ENCODE measurements at places on chromosomes 5 and 9. TPM values are rescaled to one million over a fixed set of nuclear protein-coding genes. Genes with fewer than 3 reads are reported as not detected.

Gene ZNF462
- 50.1 TPM for total RNA-seq

Gene PRR16
- 0.17 TPM for total RNA-seq

Gene PCDHGA4
- total RNA-seq = 3.0 TPM

Gene ADGRV1
- 129 TPM for total RNA-seq

Gene CATSPER3
- not detected for total RNA-seq

Gene ARHGEF37
- total RNA-seq = 4.8 TPM

Gene GBA2
- total RNA-seq = 59.0 TPM

Gene MAST4
- total RNA-seq = 54.7 TPM

Gene NEURL1B
- total RNA-seq = 99.9 TPM

Gene LEAP2
- total RNA-seq = 1.6 TPM

Gene GRIN3A
- total RNA-seq = 0.14 TPM

Gene ERBIN
- 74.0 TPM for total RNA-seq

Gene FAXDC2
- 86.2 TPM for total RNA-seq

DNA sequence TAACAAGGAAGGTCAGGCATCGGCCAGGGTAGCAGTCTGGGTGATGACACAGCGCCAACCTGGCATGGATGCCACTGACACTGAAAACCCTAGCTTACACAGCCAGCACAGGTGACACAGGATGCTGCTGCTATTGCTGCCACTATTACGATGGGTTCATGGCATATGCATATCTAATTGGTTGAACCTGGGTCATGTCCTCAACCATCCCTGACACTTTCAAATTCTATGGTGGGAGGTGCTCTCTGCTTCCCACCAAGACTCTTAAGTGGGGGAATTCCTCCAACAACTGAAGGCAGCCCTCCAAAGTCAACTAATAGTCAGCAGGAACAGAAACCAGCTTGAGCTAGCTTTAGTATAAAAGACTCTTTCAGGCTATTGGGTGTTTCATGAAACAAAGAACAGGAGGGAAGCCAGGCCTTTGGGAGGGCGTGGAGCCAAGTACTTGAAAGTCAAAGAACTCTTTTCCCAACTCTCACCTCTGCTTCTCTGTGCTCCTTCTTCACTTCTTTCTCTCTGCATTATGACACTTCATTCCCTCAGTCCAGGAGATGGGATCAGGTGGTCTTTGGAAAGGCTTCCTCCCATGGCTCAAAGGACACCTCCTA, 21.3 kb downstream of the PTTG1 start:
- H3K36me3 ChIP-seq = no peaks in the 10 kb centered on the region
- no peak overlapping the region for H3K4me3 ChIP-seq

- DNase-seq = no peak
- no peaks in the 10 kb centered on the region for H3K27me3 ChIP-seq
- H3K4me3 ChIP-seq = no peak overlapping the region
- peaks cover 52% of the 10 kb centered on the region for H3K4me1 ChIP-seq
These were observed 91.1 kb downstream of the ZNF608 start for GRCh38 chr5:124655251-124655917.

- no peaks in the 10 kb centered on the region for H3K4me1 ChIP-seq
- H3K27ac ChIP-seq = no peak overlapping the region
- no peak for DNase-seq
These were observed 74.0 kb upstream of the CCNG1 start for GRCh38 chr5:163363389-163363788.

DNA sequence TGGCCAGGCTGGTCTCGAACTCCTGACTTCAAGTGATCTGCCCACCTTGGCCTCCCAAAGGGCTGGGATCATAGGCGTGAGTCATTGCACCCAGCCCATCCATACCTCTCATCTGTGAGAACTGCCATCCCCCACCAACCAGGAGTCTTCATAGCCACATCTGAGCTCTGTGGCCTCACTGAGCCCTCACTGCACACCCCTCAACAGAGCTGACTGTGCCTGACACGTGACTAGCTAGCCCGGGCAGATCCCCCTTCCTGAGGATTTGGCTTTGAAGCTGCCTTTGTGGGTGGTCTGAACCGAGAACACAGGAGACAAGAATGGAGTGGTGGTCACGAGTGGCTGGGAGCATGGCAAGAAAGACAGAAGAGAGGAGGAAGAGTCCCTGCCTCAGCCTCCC, 15.6 kb downstream of the AK8 start:
- H3K4me1 ChIP-seq = no peaks in the 10 kb centered on the region
- no peak overlapping the region for H3K27ac ChIP-seq
- no peaks in the 10 kb centered on the region for H3K36me3 ChIP-seq
- no peak overlapping the region for H3K4me3 ChIP-seq
- DNase-seq = no peak
- no peaks in the 10 kb centered on the region for H3K27me3 ChIP-seq

GRCh38 chr9:137985637-137986071, 108.1 kb downstream of the CACNA1B start:
- DNase-seq = no peak
- no peaks in the 10 kb centered on the region for H3K36me3 ChIP-seq
- no peaks in the 10 kb centered on the region for H3K27me3 ChIP-seq
- H3K27ac ChIP-seq = no peak overlapping the region

- H3K36me3 ChIP-seq = no peaks in the 10 kb centered on the region
- DNase-seq = no peak
- no peak overlapping the region for H3K27ac ChIP-seq
- no peaks in the 10 kb centered on the region for H3K4me1 ChIP-seq
These were observed 2.7 kb downstream of the CDC42SE2 start for GRCh38 chr5:131266370-131267060.

DNA sequence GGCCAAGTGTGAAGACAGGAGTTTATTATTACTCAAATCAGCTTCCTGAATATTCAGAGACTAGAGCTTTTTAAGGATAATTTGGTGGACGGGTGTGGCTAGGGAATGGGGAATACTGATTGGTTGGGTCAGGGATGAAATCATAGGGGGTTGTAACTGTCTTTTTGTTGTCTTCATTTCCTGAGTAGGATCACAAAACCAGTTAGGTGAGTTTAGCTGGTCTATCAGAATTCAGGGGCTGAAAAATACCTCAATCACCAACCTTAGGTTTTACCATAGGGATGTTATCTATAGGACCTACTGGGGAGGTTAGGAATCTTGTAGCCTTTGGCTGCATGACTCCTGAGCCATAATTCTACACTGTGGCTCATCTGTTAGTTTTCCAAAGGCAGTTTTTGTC, 235.8 kb downstream of the YTHDC2 start:
- no peaks in the 10 kb centered on the region for H3K27me3 ChIP-seq
- no peak overlapping the region for H3K4me3 ChIP-seq
- no peaks in the 10 kb centered on the region for H3K4me1 ChIP-seq
- H3K27ac ChIP-seq = no peak overlapping the region
- no peak for DNase-seq
- H3K36me3 ChIP-seq = no peaks in the 10 kb centered on the region

DNA sequence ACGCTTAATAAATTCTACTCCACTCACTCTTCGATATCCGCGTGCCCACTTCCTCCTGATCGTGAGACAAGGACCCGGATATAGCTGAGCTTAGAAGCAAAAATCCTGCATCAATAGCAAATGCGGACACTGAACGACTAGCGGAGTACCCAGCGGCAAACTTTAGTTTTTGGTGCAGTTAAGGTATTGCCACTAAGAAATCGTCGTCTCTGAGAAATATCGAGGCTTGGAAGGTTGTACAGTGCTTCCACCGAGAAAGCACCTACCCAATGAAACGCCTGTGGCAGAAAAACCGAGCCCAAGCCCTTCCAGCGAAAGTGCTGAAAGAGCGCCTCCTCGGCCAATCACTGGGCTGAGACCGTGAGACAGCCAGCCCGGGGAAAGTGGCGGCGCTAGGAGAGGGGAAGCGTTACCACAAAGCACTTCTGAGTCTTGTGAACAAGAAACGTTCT, 32.2 kb downstream of the ANXA2R start:
- H3K4me1 ChIP-seq = no peaks in the 10 kb centered on the region
- peak; percentile 75 for DNase-seq
- peak overlapping the region; percentile 55 for H3K27ac ChIP-seq
- peak overlapping the region; percentile 60 for H3K4me3 ChIP-seq
- H3K27me3 ChIP-seq = no peaks in the 10 kb centered on the region

DNA sequence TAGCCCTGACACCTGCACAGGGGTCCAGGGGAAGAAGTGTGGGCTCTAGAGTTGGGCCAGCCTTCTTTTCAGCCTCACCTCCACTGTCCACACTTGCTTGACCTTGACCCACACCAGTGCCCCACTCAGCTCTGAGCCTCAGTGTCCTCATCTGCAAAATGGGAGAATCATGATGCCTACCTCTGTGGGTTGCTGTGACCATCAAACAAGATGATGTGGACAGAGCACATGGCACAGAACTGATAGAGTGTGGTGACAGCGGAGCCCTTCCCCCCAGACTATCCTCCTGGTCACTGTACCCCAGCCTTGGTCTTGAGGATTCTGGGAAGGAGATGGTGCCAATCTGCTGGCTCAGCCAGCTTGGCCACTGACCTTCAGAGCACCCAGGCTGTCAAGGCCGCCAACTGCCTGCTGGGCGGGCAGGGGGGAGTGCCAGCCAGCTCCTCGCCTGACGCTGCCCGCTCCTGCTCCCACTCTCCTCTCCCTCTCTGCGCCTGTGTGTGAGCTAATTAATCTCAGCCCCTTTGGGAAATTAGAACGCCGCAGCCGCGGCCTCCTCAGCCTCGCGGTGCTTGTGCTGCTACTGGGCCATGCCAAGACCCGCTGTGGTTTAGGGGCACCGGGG, 16.7 kb downstream of the CXXC5 start:
- DNase-seq = peak; percentile 78
- H3K27me3 ChIP-seq = no peaks in the 10 kb centered on the region
- no peak overlapping the region for H3K4me3 ChIP-seq
- peaks cover 72% of the 10 kb centered on the region for H3K4me1 ChIP-seq

GRCh38 chr5:122972877-122973276, 63.6 kb downstream of the PPIC start:
- H3K27me3 ChIP-seq = no peaks in the 10 kb centered on the region
- H3K4me1 ChIP-seq = no peaks in the 10 kb centered on the region
- DNase-seq = no peak
- H3K27ac ChIP-seq = no peak overlapping the region
- no peaks in the 10 kb centered on the region for H3K36me3 ChIP-seq
- H3K4me3 ChIP-seq = no peak overlapping the region
